ENCODE measurements at places on chromosomes 3 and 15.

- no peak for DNase-seq
These were observed 706.1 kb upstream of the GOLIM4 start for GRCh38 chr3:168801794-168802193.

GRCh38 chr3:75048650-75049049 is 434.2 kb upstream of the CNTN3 start:
- DNase-seq, result no peak

DNA sequence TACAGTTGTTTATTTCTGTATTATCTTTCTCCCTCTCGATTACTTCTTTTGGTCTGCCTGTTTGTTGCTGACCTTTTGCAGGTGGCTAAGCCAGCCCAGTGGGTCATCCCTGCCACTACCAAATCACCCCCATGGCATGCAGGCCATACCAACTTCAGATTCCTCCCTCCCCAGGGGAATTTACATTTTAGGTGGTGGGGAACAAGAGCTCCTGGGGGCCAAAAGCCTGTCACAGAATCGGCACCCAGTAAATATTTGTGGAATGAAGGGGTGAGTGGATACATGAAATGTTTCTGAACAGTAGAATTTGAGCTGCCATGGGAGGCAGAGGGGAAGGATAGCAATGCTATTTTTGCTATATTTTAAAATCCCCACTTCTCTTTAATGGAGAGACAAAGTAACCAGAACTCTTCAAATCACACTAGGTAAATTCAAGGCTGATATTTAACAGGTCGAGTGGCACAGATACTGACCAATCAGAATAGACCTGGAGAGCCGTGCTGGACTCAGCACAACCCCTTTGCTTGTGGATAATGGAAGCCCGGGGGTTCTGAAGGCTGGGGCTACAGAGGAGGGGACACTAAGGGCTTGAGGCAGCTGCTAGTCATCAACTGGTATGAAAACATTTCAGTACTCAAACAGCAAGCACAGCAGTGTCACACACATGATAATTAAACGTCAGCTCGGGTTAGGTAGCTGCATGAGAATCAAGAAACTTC is 54.3 kb upstream of the SMAD3 start:
- no peak for DNase-seq

DNA sequence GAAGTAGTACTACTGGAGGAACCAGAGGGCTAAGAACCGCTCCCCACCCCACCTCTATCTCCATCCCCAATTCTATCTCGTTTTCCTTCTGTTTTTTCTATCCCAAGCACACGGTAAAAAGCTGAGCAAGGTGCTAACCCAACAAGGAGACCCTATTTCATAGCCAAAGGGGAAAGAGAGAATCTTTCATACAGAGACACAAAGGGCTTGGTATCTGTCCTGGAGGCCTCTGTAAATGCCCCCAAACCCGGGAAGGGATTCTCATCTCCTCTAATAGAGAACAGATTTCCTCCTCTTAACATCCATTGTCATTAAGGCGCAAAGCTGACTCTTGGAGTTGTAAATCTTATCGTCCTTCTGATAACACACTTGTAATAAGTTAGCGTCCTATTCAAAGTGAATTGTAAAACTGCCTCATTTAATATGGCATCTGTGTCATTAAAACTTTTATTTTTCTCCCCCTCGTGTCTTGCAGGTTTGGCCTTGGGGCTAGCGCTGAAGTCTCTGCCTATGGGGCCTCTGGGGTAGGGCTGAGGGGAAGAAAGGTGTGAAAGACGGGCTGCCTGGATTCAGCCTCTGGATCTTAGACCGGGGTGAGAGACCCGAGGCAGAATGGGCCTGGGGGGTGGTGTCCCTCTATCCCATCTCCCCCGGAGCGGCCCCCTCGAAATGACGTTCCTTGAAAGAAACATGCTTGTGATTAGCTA is 12.1 kb downstream of the NR2F2 start:
- no peak for DNase-seq

DNA sequence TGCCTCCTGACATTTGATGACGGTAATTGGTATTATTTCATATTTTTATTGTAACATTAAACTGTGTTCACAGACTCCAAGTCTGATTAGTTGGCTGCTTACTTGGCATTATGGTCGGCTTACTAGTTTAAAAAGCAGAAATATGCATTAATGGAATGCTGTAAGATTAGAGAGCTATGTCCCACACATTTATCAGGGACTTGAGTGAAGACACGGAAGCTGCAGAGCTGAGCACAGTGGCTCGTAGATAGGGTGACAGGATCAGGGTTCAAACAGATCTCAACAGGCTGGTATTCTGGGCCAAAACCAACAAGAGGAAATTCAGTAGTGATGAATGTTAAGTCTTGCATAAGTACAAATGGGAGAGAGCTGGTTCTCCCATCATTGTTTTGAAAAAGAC is 113.8 kb downstream of the ADAMTSL3 start:
- DNase-seq, result no peak

DNA sequence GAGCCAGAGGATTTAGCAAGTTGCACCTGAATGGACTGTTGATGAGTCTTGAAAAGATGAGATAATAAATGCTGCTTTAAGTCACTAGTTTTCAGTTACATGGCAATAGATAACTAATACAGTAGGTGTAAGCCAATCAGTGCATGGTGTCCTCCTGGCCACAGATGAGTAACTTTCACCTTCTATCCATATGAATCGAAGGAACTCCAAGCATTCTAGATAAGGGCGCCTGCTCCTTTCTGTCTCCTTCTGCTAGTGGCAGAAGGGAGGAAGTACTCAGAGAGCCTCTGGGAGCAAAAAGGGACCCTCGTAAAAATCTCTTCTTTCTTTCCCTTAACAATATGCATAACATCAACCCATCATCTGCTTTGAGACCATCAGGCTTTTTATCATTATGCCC is 37.3 kb downstream of the TM6SF1 start:
- DNase-seq, result no peak

DNA sequence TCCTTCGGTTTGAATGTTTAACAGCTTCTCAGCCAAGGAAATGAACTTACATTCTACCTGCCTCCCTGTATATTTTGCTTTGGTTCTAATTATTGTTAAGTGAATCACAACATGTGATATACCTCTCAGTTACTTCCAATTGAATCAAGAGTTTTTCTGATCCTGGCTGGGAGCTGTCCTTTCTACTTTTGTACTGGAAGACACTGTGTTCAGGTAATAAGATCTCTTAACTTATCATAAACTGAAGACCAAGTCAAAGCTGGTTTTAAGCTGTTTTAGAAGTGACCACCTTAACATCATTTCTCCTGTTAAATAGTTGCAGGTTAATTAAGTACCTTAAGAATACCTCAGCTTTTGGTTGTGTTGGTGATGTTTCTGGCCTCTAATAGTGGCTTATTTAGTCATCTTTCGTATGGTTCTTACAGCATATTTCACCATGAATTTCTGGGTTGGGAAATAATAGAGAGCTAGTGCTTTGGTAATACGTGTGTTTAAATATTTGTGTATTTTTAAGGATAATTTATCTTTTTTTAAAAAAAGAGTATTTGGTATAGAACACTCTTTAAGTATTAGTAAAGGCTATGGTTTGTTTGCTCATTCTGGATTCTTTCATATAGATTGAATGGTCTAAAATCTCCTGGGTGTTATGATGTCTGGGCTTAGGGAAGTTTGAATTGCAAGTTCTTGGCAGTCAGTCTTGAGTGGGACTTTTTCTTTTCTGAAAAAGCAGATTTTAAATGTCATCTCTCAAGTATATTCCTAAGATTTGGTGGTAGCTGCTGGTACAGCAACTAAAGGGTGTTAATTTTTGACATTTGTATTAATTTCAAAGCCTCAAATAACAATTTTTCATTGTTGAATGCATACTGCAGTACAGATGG is 1.6 kb downstream of the RAB8B start:
- no peak for DNase-seq

GRCh38 chr3:151795276-151795675 is 18.6 kb upstream of the AADAC start:
- DNase-seq, result no peak

DNA sequence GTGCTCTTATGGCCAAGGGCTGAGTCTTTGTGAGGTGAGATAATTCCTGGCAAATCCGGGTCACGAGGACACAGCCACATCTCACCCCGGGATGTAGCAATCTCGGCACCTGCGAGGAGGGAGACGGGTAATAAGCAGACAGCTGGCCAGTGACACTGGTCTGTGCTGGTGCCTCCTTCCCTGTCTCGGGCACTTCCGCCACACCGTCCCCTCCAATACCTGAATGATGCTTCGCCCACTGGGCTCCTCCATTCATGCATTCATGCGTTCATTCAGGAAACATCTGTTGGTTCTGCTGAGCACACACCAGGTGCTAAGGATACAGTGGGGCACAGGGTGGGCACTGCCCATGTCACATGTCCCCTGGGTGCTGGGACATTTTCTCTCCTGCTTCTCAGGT is 60.1 kb downstream of the ATP10A start:
- no peak for DNase-seq

DNA sequence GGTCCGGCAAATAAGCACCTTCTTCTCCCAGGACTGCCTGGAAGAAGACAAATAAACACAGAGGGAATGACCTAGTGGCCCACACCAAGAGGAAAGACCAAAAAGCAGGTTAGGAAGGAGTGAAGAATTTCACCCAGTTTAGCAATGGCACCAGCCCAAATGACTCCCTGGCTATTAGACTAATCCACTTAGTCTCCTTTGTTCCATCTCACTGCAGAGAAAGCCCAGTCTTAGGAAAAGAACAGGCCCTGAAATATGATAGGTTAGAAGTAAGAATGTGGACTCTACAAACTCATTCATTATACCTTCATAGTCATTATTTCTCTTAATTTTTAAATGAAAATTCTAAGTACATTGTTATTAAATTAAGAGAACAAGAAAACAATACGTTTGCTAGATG is 23.2 kb downstream of the SERPINI2 start:
- DNase-seq, result no peak

DNA sequence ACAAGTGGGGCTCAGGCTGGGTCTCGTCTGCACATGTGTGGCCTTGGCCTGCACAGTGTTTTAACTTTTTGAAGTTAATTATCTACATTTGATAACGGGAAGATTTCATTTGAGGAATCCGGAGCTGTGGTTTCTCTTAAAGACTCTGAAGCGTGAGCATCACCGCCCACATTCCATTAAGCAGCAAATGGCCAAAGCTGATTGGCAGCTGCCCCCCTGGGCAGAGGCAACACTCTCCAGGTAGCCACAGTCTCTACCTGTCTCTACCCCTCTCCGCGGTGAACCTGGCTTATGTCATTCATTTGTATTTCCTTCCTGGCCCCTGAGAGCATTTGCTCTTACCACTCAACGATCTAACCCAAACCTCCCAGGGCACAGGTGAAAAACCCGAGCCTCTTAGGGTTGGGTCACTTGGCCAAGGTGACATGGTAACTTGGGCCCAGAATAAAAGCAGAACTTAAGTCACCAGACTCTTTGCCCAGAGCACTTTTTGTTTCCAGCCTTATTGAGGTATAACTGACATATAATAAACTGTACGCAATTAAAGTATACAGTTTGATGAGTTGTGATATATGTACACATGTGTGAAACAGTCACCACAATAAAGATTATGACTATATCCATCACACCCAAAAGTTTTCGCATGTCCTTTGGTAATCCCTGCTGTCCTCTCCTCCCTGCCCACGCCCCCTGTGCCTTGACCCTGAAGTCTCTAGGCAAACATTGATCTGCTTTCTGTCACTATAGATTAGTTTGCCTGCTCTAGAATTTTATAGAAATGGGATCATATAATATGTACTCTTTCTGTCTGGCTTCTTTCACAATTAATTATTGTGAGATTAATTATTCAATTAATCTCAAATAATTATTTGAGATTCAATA is 245.7 kb upstream of the HES1 start:
- no peak for DNase-seq

DNA sequence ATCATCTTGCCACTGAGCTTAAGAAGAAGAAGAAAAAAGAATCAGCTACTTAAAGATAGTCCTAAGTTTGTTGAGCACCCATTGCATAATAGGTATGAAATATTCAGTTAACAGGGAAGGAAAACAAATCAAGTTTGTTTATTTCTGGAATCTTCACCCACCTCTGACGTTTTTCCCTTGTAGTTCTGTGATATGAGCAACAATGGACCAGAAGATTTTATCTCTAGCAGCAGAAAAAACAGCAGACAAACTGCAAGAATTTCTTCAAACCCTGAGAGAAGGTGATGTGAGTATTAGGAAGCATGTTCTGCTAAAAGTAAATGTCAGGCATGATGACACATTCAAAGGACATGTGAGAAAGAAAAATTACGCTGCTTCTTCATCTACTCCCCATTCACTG is 3.7 kb downstream of the FANCI start:
- no peak for DNase-seq

- no peak for DNase-seq
These were observed 18.9 kb upstream of the ACAP2 start for GRCh38 chr3:195461594-195462307.

- no peak for DNase-seq
These were observed 353.0 kb downstream of the PLOD2 start for GRCh38 chr3:145807990-145808389.

DNA sequence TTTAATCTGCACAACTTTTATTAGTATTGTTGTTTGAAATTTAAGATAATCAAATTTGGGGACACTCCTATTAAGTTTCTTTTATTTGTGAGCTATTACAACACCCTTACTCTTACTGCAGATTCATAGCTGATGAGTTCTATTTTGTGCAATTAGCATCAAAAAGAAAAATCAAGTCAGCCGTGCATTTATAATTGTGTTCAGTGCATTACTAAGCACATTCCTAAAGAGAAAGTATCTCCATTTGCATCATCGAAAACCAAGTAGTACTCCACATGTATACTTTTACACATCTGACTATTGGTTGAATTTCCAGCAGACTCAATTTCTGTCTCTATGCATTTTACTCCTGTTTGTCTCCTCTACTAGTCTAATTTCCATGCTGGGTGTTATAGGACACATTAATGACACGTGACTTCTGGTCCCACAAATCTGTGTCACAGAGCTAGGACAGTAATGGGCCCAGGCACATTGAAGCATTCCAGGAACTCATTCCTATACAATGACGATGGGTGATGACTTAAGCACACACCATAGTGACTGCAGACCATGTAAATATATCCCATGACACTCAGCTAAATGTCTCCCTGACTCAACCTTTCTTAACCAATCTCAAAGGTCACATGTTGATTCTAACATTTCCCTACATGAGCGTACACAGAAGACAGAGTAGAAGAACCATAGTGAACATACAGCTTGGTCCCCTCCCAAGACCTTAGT is 477.5 kb downstream of the LPP start:
- no peak for DNase-seq

- DNase-seq, result no peak
These were observed 25.6 kb upstream of the ZNF280D start for GRCh38 chr15:56758770-56759449.

DNA sequence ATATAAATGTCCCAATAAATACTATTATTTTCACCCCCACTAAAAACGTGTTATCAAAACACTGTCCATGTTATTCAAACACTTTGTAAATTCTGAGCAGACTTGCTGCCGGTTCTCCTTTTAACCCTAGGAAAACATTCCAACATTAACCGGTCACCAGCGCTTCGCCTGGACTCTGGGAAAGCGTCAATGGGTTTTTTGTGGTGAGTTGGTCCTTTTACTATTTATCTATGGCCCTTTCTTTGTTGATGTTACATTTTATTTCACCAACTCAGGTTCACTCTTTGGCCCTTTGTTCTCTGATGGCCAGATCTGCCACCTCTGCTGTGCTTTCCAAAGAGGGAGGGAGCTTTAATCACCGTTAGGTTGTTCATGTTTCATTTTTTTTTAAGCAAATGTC is 4.1 kb upstream of the EOMES start:
- no peak for DNase-seq

- DNase-seq, result no peak
These were observed 53.5 kb downstream of the PLXNA1 start for GRCh38 chr3:127036209-127037020.

- DNase-seq, result no peak
These were observed 87.1 kb downstream of the GABRG3 start for GRCh38 chr15:27057904-27058645.
